ENCODE measurements at places on chromosomes 11 and 22.
A peak's percentile ranks its signal among the peaks of the same experiment; 100 is the strongest.

- DNase-seq = no peak
These were observed 63.3 kb upstream of the PHF21B start for GRCh38 chr22:45073064-45073463.

GRCh38 chr11:91295591-91295990, 929.0 kb upstream of the FAT3 start:
- DNase-seq = no peak

- no peak for DNase-seq
These were observed 41.1 kb downstream of the PACS1 start for GRCh38 chr11:66111158-66111557.

DNA sequence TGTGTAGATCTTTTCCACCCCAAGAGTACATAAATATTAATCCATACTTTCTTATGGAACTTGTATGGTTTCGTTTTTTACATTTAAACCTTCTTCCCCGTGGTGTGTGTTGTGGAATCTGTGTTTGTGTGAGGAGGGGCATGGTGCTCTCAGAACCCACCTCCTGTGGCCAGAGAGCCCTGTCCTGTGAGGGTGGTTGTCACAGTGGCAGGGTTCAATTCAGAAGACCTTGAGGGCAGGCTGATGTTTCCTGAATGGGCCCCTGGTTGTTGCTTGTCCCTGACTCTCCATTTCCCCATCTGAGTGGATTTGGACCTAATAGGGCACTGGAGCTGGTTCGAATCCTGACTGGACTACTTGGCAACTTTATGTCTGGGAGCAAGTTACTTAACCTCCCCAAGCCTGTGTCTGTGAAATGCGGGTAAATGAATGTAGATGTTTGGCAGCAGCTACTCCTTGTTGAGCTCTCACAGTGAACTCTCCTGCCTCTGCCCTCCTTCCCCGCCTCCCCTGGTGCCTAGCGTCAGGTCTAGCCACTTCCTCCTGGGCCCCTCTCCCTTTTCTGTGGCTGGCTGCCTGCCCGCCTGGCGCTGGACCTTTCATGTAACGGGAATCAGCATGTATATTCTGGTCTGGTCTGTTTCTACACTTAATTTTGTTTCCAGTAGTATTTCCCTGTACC, 7.3 kb downstream of the NEAT1 start:
- no peak for DNase-seq

DNA sequence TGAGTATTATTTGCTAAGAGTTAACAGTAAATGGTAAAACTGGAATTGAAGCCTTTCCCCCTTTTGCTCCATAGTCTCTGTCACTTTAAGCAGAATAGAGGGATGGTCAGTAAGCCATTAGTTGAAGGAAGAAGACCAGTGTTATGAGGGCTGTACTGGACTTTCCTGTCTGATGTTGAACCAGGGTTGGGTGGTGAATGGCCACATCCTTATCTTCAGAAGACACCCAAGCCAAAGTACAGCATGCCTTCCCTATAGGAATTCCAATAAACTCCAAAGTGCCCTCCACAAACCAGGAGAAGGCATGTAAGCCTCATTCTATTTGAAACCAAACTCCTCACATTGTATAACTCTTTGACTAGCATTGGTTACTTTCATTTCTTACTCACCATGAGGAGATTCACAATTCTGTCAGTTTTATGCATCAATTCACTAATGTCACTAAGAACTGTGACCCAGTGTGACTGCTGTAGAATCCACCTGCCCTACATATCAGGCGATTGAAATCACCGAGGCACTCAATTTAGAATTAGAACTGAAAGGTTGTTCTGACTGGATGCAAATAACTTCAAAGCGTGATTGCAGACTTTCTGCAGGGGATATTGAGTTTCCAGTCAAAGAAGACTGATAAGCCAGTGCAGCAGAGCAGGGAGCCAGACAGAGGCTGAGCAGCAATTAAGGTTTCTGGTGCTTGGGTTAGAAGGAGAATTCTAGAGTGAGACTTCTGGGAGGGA, 107.1 kb upstream of the DDI1 start:
- no peak for DNase-seq

GRCh38 chr22:30891781-30892180, 76.8 kb downstream of the MORC2 start:
- DNase-seq = no peak

DNA sequence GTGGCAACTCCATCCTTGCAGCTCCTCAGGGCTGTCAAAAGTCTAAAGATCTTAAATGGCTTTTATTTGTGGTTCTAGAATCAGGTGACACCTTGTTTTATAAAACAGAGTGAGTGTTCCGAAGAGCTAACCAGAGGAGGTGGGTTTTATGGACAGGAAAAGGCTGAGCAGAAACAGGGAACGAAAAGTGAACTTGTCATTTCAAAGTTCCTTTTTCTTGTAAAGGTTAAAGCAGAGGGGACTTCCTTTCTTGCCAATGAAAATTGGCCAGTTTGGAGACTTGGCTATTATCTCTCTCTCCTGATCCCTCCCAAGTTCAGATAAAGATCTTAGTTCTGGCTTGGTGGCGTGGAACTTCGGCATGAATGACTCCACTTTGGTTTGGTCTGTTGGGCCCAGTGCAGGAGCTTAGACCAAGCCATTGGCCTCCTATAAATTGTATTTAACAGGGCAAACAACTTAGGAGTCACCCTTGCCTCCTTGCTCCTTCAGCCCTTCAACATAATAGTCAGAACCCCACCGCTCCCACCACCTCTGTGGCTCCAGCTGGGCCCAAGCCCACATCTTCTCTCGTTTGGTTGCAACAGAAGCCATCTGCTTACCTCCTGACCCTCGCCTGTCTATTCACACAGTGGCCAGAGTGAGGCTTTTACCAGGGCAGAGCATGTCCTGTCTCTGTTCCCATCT, 102.4 kb upstream of the THY1 start:
- no peak for DNase-seq

- peak; percentile 47 for DNase-seq
These were observed 13.7 kb downstream of the NFRKB start for GRCh38 chr11:129881570-129882170.

GRCh38 chr11:25566298-25567200, 765.4 kb upstream of the ANO3 start:
- DNase-seq = no peak

DNA sequence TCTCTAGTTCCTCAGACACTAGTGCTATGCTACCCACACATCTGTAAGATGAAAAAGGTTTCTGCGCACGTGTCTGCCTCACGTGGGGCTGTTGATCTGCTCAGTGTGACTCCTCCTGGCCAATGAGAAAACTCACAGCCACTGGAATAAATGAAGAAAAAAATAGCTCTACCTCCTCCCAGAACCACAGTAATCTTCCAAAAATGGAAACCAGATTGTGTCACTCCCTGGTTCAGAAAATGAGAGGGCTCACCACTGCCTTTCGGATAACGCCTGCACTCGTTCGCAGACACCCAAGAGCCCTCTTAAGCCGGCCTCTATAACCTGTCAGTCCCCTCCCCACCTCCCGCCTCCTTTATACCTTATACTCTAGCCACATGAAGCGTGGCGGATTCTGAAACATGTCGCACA, 5.1 kb downstream of the APBB1 start:
- DNase-seq = peak; percentile 17

DNA sequence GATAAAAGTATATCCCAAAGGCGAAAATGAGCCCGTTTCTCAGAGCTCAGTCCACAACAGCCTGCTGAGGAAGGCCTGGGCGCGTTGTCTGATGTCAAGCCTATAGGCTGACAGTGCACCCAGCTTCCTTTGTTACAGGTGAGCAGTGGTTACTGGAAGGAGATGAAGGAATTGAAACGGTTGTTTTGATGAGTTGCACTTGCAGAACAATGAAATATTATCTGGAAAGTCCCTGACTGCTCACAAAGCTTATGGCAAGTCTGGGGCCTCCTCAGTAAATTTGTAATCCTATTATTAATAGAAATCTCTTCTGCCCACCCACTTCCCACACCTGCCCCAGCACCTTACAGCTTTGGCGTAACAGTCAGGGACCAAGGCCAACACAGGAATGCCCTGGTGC, 77.8 kb downstream of the C11orf91 start:
- no peak for DNase-seq

DNA sequence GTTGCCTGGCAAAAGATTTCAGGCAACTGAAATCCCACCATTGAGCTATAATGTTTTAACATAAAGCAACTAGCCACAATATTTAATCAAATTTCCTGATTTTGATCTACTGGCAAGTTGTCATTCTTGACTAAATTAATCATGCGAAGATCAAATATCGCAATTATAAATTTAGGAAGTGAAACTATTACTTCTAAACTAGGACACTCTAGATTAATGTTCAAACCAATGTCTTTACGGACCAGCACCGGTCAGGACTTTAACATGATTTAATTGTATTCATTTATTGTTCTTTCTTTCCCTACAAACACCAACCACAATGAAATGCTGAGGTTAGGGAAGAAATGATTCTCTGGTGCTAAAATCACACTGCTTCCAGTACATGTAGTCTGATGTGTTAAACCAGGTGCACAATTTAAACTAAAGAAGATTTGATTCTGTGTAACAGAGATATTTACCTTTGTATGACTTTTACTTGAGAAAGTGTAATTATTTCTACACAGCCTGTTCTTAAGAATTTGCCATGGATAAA, 14.9 kb downstream of the GAS2 start:
- DNase-seq = no peak

- DNase-seq = no peak
These were observed 6.9 kb upstream of the TBC1D22A start for GRCh38 chr22:46755525-46755924.

- DNase-seq = no peak
These were observed 928.8 kb downstream of the FAM181B start for GRCh38 chr11:81804858-81805257.

- DNase-seq = no peak
These were observed 78.9 kb upstream of the CRYBB3 start for GRCh38 chr22:25120761-25121212.

GRCh38 chr11:115652496-115652895, 148.3 kb upstream of the CADM1 start:
- DNase-seq = no peak

DNA sequence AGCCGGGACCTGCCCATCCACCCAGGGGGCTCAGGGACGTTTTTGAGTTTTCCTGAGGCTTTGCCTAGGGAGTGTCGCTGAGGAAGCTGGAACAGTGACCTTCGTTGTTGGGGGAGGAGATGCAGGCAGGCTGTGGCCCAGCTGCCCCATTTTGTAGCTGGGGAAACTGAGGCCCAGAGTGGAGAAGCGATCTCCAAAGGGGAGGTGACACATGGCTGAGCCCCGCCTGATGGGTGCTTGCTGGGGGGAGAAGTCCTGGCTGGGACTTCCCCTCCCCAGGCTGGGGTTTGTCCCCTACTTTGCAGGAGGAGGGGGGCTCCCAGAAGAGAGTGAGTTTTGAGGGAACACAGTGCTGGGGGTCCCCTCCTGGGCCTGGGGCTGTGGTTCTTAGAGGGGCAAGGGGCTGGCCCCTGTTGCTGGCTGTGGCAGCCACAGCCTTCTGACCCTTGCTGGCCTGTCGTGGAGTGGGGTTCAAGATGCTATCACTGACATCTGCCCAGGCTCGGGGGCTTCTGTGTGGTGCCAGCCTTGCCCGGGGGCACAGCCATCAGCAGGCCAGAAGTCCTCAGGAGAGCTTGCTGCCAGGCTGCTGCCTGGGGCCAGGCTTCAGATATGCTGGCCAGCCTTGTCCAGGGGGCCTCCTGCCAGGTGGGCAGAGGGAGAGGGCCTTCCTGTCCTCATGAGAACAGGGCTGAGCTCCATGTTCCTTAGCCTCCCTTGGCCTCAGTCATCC, 21.4 kb downstream of the KCNQ1 start:
- no peak for DNase-seq

DNA sequence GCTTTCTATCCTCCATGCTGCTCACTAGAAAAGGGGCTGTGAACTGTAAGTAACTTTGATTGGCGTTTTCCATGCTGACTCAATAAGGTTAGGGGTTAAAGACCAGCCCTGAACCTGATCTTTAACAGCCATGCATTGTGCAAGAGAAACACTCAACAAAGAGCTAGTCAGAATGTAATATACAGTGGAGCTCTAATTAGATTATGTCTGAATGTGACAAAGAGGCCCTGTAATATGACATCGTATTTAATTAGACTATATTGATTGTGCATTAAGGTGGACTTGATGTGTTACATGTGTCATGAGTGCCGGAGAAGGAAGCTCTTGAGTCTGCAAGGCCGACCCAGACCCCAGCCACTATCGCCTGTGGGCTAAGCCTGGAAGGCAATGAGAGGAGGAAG, 70.5 kb downstream of the PKNOX2 start:
- DNase-seq = no peak

GRCh38 chr11:44782478-44782877, 55.7 kb downstream of the TSPAN18 start:
- no peak for DNase-seq

- no peak for DNase-seq
These were observed 966 bp downstream of the AHNAK start for GRCh38 chr11:62545437-62546243.

- no peak for DNase-seq
These were observed 19.3 kb upstream of the PAX6 start for GRCh38 chr11:31830406-31830805.

DNA sequence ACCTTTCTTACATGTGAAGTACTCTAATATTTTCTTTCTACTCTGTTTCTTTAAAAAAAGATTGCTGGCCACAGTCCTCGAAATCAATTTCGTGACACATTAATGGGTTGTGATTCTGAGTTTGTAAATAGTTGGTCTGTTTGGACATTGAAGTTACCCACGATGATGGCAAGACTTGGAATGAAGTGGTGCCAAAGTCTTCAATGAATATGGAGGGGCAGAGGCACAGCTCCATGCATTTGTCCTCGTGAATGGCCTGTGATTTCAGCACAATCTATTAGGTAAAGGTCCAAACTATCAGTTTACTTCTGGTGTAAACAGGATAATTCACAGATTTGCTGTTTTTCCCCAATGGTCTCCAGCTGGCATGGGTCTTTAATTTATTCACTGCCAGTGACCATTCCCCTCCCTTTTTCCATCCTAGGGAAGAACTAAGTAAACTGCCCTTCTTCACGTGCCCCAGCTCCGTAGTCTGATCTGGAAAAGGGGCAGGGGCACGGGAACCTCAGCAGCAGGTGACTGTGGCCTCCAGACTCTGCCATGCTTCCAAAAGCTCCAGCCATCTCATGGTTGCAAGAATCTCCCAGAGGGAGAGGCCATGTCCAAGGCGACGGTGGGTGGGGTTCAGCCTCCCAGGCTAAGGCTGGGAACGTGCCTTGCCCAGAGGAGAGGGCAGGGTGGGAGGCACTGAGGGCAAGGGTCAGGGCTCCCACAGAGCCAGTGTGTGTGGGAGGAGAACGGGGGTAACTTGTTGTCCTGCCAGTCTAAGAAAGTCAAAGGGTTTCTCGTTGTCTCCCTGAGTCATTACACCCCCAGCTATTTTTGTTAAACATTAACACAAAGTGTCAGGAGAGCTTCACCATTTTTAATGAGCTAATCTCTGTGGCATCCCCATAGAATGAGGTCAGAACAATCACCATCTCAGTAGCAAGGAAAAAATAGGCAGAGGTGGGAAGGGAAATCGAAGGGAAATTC, 16.9 kb upstream of the PEX26 start:
- no peak for DNase-seq

- DNase-seq = no peak
These were observed 13.6 kb downstream of the IL17RA start for GRCh38 chr22:17098379-17098819.

GRCh38 chr11:21040630-21041029, 371.2 kb downstream of the NELL1 start:
- DNase-seq = no peak

- no peak for DNase-seq
These were observed 1506.5 kb downstream of the TBC1D22A start for GRCh38 chr22:48268771-48269552.

Data from activated naive CD4-positive, alpha-beta T cell (primary cell).